ENCODE measurements at places on chromosomes 6 and 20. TPM values are rescaled to one million over a fixed set of nuclear protein-coding genes. Genes with fewer than 3 reads are reported as not detected.

- no peak overlapping the region for H3K27ac ChIP-seq
- H3K4me1 ChIP-seq, result no peaks in the 10 kb centered on the region
- H3K4me3 ChIP-seq, result no peak overlapping the region
- H3K36me3 ChIP-seq, result peaks cover 24% of the 10 kb centered on the region
Observed at GRCh38 chr6:88884361-88884760, 79.1 kb downstream of the RNGTT start.

DNA sequence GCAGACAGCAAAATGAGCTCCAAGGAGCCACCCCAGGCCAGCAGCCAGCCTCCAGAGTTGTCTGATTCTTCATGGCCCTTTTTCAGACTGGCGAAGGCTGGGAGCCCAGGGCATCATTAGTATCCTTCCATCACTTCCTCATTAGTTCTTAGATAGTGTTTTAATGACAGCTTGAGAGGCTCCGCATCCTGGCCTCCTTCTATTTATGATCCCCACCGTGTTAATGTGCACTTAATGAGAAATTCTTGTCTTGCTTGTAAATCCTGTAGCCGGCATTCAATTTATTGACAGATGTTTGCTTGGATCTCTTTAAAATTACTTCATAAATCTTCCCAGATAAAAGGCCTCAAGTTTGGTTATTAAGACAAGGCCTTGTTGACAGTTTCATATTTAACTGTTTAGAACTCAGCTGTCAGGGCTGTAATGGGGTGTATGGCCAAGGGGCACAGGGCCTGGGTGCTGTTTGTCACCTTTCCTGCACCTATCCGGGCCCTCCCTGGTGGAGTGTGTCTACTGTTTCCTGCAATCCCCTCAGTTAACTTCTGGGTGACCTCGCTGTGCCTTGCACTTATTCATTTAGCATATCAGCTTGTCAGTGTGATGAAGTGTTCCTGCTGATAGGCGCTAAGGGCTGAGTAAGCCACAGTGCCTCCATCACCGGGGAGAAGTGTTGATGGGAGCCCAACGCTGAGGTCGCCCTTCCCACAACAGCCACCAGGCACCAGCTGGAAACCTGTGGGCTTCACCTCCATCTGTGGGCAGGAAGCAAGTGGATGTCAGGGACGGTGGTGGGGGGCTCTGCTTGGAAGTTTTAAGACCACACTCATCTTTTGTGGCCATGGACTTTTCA, 169.3 kb downstream of the TSHZ2 start:
- H3K4me1 ChIP-seq, result no peaks in the 10 kb centered on the region
- H3K27me3 ChIP-seq, result no peaks in the 10 kb centered on the region
- no peak for DNase-seq
- H3K36me3 ChIP-seq, result no peaks in the 10 kb centered on the region
- H3K4me3 ChIP-seq, result no peak overlapping the region
- H3K27ac ChIP-seq, result no peak overlapping the region

GRCh38 chr20:37246736-37247135, 14.9 kb downstream of the GHRH start:
- H3K36me3 ChIP-seq, result peaks cover 26% of the 10 kb centered on the region
- no peak overlapping the region for H3K27ac ChIP-seq
- H3K4me3 ChIP-seq, result no peak overlapping the region
- H3K4me1 ChIP-seq, result no peaks in the 10 kb centered on the region
- no peaks in the 10 kb centered on the region for H3K27me3 ChIP-seq
- DNase-seq, result no peak

SAMD3 gene
- 28.7 TPM for total RNA-seq

MAS1 gene
- total RNA-seq, result not detected

DNA sequence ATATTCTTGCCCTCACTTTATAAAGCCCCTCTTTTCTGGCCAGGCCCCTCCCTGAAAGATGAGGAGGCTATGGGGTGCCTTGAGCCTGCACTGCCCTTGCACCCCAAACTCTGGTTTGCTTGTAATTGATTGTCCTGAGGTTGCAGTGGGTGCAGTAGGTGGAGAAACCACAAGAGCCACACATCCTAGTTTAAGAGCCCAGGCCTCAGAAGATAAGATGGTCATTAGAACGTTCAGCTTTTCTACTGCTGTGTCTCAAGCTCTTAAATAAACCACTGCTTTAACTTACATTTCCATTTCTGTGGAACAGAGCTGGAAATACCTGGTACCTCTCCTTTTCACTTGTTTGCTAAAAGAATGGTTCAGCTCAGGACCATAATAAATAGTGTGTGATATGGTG, 9.0 kb downstream of the MRAP2 start:
- DNase-seq, result no peak
- no peaks in the 10 kb centered on the region for H3K4me1 ChIP-seq
- H3K27me3 ChIP-seq, result peaks cover 3% of the 10 kb centered on the region
- no peak overlapping the region for H3K4me3 ChIP-seq
- H3K36me3 ChIP-seq, result no peaks in the 10 kb centered on the region

PTPRT gene
- not detected for total RNA-seq

- no peak overlapping the region for H3K27ac ChIP-seq
- no peaks in the 10 kb centered on the region for H3K4me1 ChIP-seq
- H3K36me3 ChIP-seq, result no peaks in the 10 kb centered on the region
- no peak overlapping the region for H3K4me3 ChIP-seq
- no peaks in the 10 kb centered on the region for H3K27me3 ChIP-seq
Observed at GRCh38 chr20:6305536-6305935, 182.7 kb upstream of the FERMT1 start.

GPLD1 gene
- total RNA-seq, result 0.59 TPM

DNA sequence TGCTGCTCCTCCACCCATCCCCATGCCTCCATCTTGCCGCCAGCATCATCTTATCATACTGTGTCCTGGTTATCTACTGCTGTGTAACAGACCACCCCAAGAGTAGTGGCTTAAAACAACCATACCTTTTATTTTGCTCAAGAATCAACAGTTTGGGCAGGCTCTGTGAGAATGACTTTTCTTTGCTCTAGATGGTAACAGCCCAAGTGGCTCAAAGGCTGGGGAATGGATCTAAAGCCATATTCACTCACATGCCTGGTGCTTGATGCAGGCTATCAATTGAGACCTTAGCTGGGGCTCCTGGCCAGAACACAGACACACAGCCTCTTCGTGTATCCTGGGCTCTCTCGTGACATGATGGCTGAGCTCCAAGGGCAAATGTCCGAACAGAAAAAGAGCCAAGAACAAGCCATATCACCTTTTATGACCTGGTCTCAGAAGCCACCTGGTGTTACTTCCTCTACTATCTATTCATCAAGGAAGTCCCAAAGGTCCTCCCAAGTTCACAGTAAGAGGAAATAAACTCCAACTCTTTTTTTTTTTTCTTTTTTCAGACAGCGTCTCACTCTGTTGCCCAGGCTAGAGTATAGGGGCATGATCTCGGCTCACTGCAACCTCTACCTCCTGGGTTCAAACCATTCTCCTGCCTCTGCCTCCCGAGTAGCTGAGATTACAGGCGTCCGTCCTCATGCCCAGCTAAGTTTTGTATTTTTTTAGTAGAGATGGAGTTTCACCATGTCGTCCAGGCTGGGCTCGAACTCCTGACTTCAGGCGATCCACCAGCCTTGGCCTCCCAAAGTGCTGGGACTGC, 159.3 kb upstream of the JARID2 start:
- no peak overlapping the region for H3K4me3 ChIP-seq
- H3K4me1 ChIP-seq, result no peaks in the 10 kb centered on the region
- H3K27ac ChIP-seq, result no peak overlapping the region
- H3K27me3 ChIP-seq, result no peaks in the 10 kb centered on the region

PACRG gene
- 0.81 TPM for total RNA-seq

GRCh38 chr6:18436341-18436740, 49.2 kb downstream of the RNF144B start:
- no peaks in the 10 kb centered on the region for H3K4me1 ChIP-seq
- no peak overlapping the region for H3K4me3 ChIP-seq
- no peaks in the 10 kb centered on the region for H3K36me3 ChIP-seq
- DNase-seq, result no peak
- no peaks in the 10 kb centered on the region for H3K27me3 ChIP-seq

OXT gene
- 1.6 TPM for total RNA-seq

BEND6 gene
- total RNA-seq, result not detected

ADGRF4 gene
- not detected for total RNA-seq

SNPH gene
- total RNA-seq, result 13.0 TPM

DNA sequence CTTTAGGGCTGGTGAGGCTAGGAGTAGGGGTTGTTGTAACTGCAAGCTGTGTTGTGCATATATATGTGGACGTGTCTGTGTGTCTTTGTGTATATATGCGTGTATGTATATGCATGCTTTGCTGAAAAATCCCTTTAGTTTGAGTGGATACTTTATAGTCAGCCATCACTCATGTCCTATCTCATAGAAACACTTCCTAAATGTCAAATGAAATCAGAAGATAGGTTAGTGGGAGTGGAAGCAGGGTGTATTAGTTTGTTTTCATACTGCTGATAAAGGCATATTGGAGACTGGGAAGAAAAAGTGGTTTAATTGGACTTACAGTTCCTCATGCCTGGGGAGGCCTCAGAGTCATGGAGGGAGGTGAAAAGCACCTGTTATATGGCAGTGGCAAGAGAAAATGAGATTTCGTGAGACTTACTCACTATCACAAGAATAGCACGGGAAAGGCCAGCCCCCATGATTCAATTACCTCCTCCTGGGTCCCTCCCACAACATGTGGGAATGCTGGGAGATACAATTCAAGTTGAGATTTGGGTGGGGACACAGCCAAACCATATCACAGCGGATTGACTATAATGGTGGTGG, 131.1 kb downstream of the JARID2 start:
- H3K27ac ChIP-seq, result no peak overlapping the region
- H3K36me3 ChIP-seq, result peaks cover 20% of the 10 kb centered on the region

DNA sequence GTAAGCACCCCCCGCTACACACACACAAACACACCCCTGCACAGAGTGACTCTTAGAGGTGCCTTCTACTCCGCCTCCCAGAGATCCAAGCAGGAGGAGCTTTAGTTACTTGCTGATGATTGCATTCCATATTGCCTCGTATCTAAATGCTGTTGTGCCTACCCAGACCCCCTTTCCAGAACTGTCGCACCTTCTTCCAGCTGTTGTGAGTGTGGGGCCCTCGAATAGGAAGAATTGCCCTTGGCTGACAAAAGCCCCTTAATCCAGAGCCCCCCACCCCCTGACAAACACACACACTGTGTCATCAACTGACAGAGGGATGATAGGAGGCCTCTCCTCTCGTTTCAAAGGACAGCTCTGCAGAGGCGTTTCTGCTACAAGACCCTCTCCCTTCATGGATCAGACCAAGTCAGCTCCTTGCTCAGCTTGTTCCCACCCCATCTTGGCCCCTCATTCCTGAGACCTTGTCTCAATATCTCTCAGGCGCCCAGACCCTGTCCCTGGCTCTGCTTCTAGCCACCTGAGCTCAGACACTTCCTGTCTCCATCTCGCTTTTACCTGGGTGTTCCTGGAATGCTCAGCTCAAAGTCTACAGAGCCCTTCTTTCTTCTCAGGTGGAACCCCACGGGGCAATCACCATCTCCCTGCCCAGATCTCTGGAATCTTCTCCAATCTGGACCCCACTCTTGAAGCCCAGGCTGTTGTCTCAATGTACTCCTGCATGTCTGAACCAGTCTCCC, 4.0 kb upstream of the VSX1 start:
- H3K36me3 ChIP-seq, result no peaks in the 10 kb centered on the region
- DNase-seq, result no peak
- H3K4me3 ChIP-seq, result no peak overlapping the region
- peaks cover 43% of the 10 kb centered on the region for H3K27me3 ChIP-seq

DNA sequence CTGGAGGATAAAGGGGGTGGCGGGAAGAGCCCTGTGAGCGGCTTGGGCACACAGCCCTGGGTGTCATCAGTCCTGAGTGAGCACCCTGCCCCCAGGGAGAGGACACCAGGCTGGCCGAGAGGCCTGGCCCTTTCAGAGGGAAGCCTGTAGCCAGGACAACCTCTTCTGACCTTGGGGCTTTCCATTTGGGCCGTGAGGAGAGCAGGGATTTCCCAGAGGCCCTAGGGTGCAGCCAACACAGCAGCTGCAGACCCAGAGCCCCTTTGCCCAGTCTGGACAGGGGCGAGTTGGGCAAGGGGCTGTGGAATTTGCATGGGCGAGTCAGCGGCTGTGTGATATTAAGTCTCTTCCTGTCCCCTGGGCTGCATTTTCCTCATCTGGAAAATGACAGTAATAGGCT, 6.3 kb downstream of the MAP1LC3A start:
- H3K27ac ChIP-seq, result no peak overlapping the region
- DNase-seq, result no peak
- no peak overlapping the region for H3K4me3 ChIP-seq
- H3K36me3 ChIP-seq, result peaks cover 16% of the 10 kb centered on the region
- no peaks in the 10 kb centered on the region for H3K4me1 ChIP-seq

SLC32A1 gene
- total RNA-seq, result not detected

GRCh38 chr20:43853918-43854317, 60.7 kb upstream of the TOX2 start:
- no peak overlapping the region for H3K4me3 ChIP-seq
- no peak for DNase-seq
- no peaks in the 10 kb centered on the region for H3K27me3 ChIP-seq
- H3K4me1 ChIP-seq, result no peaks in the 10 kb centered on the region
- H3K36me3 ChIP-seq, result no peaks in the 10 kb centered on the region

DNA sequence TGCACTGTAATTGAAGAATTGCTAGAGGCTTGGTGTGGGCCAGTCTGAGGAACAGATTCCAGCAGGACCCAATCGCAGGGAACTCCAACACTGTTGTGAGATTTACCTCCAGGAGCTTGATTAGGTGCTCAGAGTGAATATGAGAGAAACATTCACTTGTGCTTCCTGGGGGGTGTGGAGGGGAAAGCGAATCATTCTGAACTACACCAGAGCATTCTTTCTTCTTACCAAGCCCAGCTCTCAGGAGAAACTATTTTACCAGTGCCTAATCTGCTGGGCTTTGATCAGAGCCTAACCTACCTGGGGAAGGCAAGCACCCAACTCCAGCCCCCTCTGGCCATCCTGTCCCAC, 7.4 kb upstream of the SIRPB1 start:
- DNase-seq, result no peak
- no peaks in the 10 kb centered on the region for H3K27me3 ChIP-seq
- H3K27ac ChIP-seq, result peak overlapping the region; percentile 5
- no peak overlapping the region for H3K4me3 ChIP-seq

HLA-DRB1 gene
- 33.6 TPM for total RNA-seq

- peaks cover 49% of the 10 kb centered on the region for H3K4me1 ChIP-seq
- H3K4me3 ChIP-seq, result peak overlapping the region; percentile 99
- peaks cover 55% of the 10 kb centered on the region for H3K36me3 ChIP-seq
- DNase-seq, result no peak
- peak overlapping the region; percentile 41 for H3K27ac ChIP-seq
Observed at GRCh38 chr6:30679765-30680535, 6.5 kb downstream of the PPP1R18 start.

TBCC gene
- 67.3 TPM for total RNA-seq

DNA sequence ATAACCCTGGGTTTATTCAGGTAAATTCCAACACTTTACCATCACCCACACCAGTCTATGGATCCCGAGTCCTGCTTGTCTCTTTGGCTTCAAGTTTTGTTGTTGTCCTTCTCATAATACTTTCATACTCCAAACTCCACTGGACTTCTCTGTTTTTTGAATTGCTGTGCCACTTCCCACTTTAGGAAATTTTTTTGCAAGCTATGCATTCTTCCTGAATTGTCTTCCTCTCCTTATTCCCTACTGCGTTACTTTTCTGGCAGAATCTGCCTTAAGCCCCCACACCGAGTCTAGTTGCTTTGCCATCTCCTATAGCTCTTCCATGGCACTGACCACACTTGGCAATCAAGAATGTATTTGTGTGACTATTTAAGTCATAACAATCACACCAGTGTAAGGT, 96.1 kb downstream of the TSHZ2 start:
- H3K36me3 ChIP-seq, result no peaks in the 10 kb centered on the region
- H3K4me3 ChIP-seq, result no peak overlapping the region
- DNase-seq, result no peak
- no peaks in the 10 kb centered on the region for H3K4me1 ChIP-seq
- H3K27me3 ChIP-seq, result peaks cover 4% of the 10 kb centered on the region

- H3K36me3 ChIP-seq, result no peaks in the 10 kb centered on the region
- H3K4me1 ChIP-seq, result no peaks in the 10 kb centered on the region
- H3K27ac ChIP-seq, result no peak overlapping the region
- H3K27me3 ChIP-seq, result no peaks in the 10 kb centered on the region
- no peak overlapping the region for H3K4me3 ChIP-seq
Observed at GRCh38 chr6:112478036-112478435, 130.9 kb downstream of the RFPL4B start.

Measured in CD4-positive, alpha-beta T cell (primary cell).